ENCODE measurements at places on chromosomes 12 and 14. TPM values are rescaled to one million over a fixed set of nuclear protein-coding genes. Genes with fewer than 3 reads are reported as not detected.

GOLGA3 gene
- total RNA-seq = 108 TPM

B3GNT4 gene
- total RNA-seq = not detected

A2ML1 gene
- total RNA-seq = 0.11 TPM

KRT3 gene
- not detected for total RNA-seq

KRT78 gene
- 0.75 TPM for total RNA-seq

GPR68 gene
- total RNA-seq = 4.1 TPM

MBIP gene
- 10.8 TPM for total RNA-seq

CISTR gene
- not detected for total RNA-seq

PTGES3 gene
- 86.8 TPM for total RNA-seq

GRCh38 chr12:108228746-108229145 is 99.7 kb downstream of the WSCD2 start:
- DNase-seq = no peak
- peaks cover 7% of the 10 kb centered on the region for H3K36me3 ChIP-seq
- H3K27me3 ChIP-seq = no peaks in the 10 kb centered on the region
- no peak overlapping the region for H3K27ac ChIP-seq

- peaks cover 51% of the 10 kb centered on the region for H3K27me3 ChIP-seq
- H3K27ac ChIP-seq = no peak within 1 kb of the TSS
- peaks cover 16% of the 10 kb centered on the region for H3K4me1 ChIP-seq
- DNase-seq = no peak
Observed at GRCh38 chr12:44875954-44876543, at the start of gene NELL2. Gene NELL2 (minus strand): TSS chr12:44876315. CDS start chr12:44875869, 446 bp downstream.

DNA sequence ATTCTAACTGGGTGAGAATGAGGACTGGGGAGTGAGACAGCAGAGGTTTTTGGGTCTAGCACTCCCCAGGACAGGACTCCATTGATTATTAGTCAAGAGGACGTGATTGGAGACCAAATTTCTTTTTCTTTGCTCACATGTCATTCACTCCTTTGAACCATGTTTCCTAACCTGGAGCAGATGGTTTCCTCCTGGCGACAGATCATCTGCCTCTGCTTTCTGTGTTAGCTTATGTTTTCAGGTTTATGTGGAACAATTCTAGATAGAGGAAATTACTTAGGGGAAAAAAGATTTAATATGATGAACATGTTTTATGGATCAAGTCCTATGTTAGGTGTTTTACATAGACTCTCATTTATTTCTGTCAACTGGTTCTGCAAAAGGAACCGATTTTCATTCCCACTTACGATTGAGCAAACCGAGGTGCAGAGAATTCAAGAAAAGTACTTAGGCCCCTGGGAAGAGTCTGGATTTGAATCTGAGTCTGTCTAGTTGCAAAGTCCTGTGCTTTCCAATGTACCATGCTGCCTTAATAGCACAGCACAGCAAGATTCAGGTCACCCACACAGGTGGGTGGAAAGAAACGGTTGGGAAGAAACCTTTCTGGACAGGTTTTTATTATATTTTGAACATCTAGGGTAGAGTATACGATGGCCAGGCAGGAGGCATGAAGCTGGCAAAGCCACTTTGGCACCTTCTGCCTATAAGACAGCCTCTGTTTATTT is 30.8 kb downstream of the SMOC1 start:
- H3K27ac ChIP-seq = no peak overlapping the region
- no peaks in the 10 kb centered on the region for H3K36me3 ChIP-seq
- no peak overlapping the region for H3K4me3 ChIP-seq
- no peak for DNase-seq

DNA sequence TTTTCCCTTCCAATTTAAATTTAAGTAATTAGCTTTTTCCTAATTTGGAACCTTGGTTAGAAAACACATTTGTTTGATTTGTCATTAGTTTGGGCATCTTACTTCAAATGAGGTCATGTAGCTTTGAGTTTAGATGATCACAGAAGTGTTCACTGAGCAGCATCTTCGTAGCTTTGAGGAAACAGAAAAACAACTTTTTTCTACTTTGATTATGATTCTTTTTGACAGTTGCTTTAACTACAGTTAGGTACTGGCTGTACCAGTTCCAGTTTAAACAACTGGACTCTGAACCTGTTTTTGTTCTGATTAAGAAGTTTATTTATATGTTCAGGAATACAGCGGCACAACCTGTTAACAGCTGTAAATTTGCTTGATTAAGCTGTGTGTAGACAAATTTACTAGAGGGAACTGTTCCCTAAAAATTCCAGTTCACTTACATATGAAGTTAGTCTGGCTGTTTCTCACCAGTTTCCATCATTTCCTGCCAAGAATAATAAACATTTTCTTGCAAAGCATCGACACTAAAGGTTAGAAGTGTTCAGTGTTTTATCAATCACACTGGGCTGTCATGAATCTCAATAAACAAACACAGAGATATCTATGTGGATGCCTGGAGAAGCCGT is 191.9 kb downstream of the RAD51B start:
- no peaks in the 10 kb centered on the region for H3K36me3 ChIP-seq
- H3K27me3 ChIP-seq = no peaks in the 10 kb centered on the region
- H3K4me3 ChIP-seq = peak overlapping the region; percentile 28
- peak overlapping the region; percentile 66 for H3K27ac ChIP-seq
- DNase-seq = no peak

- no peak overlapping the region for H3K4me3 ChIP-seq
- H3K27me3 ChIP-seq = no peaks in the 10 kb centered on the region
- peaks cover 95% of the 10 kb centered on the region for H3K36me3 ChIP-seq
- no peak for DNase-seq
- peaks cover 90% of the 10 kb centered on the region for H3K4me1 ChIP-seq
- peak overlapping the region; percentile 20 for H3K27ac ChIP-seq
Observed at GRCh38 chr12:4283512-4284255, 10.1 kb downstream of the CCND2 start.

DNA sequence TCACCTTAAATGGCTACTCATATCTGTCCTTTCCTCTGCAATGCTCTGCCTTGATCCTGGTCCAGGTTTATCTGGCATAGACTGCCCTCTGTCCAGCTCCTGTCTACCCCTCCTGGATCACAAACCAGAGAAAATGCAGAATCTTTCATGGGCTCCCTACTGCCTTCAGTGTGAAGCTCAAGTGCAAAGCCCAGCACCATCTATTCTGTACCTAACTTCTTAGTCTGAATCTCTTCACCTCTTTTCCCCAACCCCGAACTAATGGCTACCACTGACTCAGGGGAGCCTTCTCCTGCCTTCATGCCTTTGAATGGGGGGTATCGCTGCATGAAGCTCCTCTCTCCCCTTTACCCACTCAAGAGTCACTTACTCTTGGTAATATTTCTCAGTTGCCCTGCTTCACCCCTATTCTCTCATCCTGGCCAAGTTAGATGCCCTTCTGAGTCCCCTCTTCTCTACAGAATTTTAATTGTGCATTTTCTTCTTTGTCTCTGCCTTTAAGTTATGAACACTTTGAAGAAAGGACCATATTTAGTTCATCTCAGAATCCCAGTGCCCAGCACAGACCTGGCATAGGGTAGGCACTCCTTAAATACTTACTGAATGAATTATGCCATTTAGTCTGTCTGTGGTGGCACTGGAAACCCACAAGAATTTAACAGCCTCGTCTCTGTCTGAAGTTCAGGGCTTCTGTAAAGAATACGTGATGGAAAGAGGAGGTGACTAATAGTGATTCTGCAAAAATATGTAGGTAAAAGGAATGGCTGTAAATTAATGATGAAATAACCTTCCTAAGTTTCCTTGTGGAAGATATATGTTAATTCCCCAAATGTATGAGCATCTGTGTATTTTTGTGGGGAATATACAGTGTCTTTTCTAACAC is 191.3 kb upstream of the AMIGO2 start:
- no peak overlapping the region for H3K27ac ChIP-seq
- no peaks in the 10 kb centered on the region for H3K27me3 ChIP-seq
- H3K4me1 ChIP-seq = peaks cover 11% of the 10 kb centered on the region
- DNase-seq = peak; percentile 75

- H3K4me3 ChIP-seq = peak overlapping the region; percentile 88
- H3K4me1 ChIP-seq = peaks cover 69% of the 10 kb centered on the region
- H3K27ac ChIP-seq = peak overlapping the region; percentile 96
Observed at GRCh38 chr12:27781680-27782079, 1.6 kb upstream of the MANSC4 start.

DNA sequence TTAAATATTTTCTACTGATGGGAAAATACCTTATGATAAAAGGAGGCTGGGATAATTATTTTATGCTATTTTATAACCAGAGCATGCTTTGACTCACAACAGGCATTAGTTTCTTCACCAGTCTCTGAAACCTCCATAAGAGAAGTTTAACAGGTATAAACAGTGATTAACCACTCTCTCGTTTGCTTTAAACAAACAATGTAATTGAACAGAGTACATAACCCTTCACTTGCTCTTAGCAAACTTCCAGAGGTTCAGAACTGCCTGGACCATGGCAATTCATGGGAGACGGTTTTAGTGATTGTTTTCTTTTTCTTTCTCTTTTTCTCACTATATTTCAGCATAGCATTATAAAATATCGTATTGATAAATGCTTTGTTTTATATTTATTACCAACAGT is 35.3 kb downstream of the CFAP251 start:
- no peak overlapping the region for H3K4me3 ChIP-seq
- DNase-seq = no peak
- H3K36me3 ChIP-seq = no peaks in the 10 kb centered on the region
- H3K4me1 ChIP-seq = no peaks in the 10 kb centered on the region
- H3K27me3 ChIP-seq = no peaks in the 10 kb centered on the region
- H3K27ac ChIP-seq = no peak overlapping the region

DNA sequence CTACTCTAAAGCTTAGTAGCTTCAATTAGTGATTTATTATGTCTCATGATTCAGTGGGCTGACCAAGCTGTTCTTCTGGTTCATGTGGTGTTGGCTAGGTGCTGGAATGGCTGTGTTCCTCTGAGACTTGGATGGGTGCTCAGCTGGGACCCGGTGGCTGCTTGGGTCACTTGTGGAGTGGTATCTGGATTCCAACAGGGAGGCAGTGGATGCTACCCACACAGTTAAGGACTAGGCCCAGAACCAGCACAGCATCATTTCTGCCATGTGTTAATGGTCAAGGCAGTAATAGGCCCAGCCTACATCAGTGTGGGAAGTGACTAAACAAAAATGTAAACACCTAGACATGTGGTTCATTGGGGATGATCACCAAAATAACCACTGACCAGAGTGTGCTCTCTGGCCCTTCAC is 72.2 kb downstream of the FGD4 start:
- H3K27ac ChIP-seq = no peak overlapping the region
- no peaks in the 10 kb centered on the region for H3K27me3 ChIP-seq
- H3K36me3 ChIP-seq = no peaks in the 10 kb centered on the region
- no peak for DNase-seq

- no peak overlapping the region for H3K4me3 ChIP-seq
- no peak for DNase-seq
- no peaks in the 10 kb centered on the region for H3K36me3 ChIP-seq
- H3K27me3 ChIP-seq = no peaks in the 10 kb centered on the region
- no peak overlapping the region for H3K27ac ChIP-seq
- H3K4me1 ChIP-seq = peaks cover 53% of the 10 kb centered on the region
Observed at GRCh38 chr12:116135209-116135930, 142.1 kb downstream of the MED13L start.

- no peaks in the 10 kb centered on the region for H3K27me3 ChIP-seq
- DNase-seq = no peak
- H3K36me3 ChIP-seq = no peaks in the 10 kb centered on the region
- peaks cover 17% of the 10 kb centered on the region for H3K4me1 ChIP-seq
- H3K27ac ChIP-seq = peak overlapping the region; percentile 88
- H3K4me3 ChIP-seq = peak overlapping the region; percentile 100
Observed at GRCh38 chr12:51951843-51952722, 584 bp downstream of the ACVR1B start.

DNA sequence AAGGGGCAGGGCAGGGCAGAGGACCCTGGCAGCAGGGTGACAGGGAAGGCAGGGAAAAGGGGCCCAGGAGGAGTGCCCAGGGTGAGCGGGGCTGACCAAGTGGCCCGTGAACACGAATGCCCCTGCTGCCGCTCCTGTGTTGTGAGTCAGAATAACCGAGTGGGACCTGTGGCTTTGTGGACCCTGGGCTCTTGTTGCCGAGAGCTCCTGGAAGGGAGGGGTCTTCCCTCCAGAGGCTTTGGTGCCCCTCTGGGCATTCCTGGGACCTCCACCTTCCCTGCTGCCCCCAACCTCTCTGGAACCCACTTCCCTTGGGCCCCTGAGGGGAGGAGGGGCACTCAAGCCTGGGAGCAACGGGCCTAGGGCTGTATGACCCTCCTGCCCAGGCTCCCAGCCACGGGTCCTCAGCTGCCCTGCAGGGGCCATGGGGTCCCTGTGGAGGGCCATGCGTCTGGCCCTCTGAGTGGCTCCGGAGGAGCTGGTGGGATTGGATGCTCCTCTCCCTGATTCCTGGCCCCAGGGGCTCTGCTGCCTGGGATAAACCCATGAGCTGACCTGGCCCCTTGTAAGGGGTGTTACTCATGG is 319.4 kb downstream of the TMEM121 start:
- H3K27me3 ChIP-seq = no peaks in the 10 kb centered on the region
- no peak for DNase-seq
- H3K27ac ChIP-seq = no peak overlapping the region
- H3K36me3 ChIP-seq = no peaks in the 10 kb centered on the region
- no peak overlapping the region for H3K4me3 ChIP-seq

GRCh38 chr12:11026118-11026517 is 3.7 kb upstream of the TAS2R19 start:
- no peak overlapping the region for H3K27ac ChIP-seq
- peaks cover 9% of the 10 kb centered on the region for H3K36me3 ChIP-seq
- DNase-seq = no peak
- H3K27me3 ChIP-seq = no peaks in the 10 kb centered on the region
- no peak overlapping the region for H3K4me3 ChIP-seq

GRCh38 chr14:99689266-99690236 is 5.5 kb downstream of the CYP46A1 start:
- no peak overlapping the region for H3K27ac ChIP-seq
- H3K4me1 ChIP-seq = peaks cover 6% of the 10 kb centered on the region
- no peaks in the 10 kb centered on the region for H3K27me3 ChIP-seq
- H3K4me3 ChIP-seq = no peak overlapping the region
- no peak for DNase-seq

GRCh38 chr12:113457185-113457584 is 14.5 kb downstream of the LHX5 start:
- no peaks in the 10 kb centered on the region for H3K4me1 ChIP-seq
- H3K27me3 ChIP-seq = no peaks in the 10 kb centered on the region
- no peak overlapping the region for H3K4me3 ChIP-seq
- no peak overlapping the region for H3K27ac ChIP-seq
- no peaks in the 10 kb centered on the region for H3K36me3 ChIP-seq

GRCh38 chr14:96265383-96266095 is 9.5 kb downstream of the BDKRB1 start:
- H3K27ac ChIP-seq = no peak overlapping the region
- peaks cover 37% of the 10 kb centered on the region for H3K4me1 ChIP-seq
- no peak overlapping the region for H3K4me3 ChIP-seq

- peak within 1 kb of the TSS; percentile 93 for H3K4me3 ChIP-seq
- peak; percentile 98 for DNase-seq
- H3K4me1 ChIP-seq = peaks cover 39% of the 10 kb centered on the region
- H3K27me3 ChIP-seq = no peaks in the 10 kb centered on the region
- no peaks in the 10 kb centered on the region for H3K36me3 ChIP-seq
- peak within 1 kb of the TSS; percentile 99 for H3K27ac ChIP-seq
Observed at GRCh38 chr12:100142851-100143559, at the start of gene BLTP3B. Gene BLTP3B (minus strand): TSS chr12:100142874. CDS start chr12:100142635, 239 bp downstream.

DNA sequence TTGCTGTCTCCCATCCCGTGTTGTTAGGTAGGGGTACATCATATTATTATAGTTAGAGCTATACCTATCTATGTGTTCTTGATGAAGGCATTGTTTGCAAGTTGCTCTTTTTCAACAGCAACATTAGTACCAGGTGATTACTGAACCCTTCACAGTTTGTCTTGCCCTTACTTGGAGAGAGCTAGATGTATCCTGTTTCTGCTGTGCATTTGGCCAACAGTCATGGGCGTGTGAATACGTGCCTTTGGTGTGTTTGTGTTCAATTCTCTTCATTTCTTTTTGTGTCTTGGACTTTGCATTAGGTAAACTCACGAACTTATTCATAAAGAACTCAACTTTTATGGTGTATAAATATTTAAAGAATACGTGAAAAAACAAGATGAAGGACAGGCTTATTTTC is 14.3 kb downstream of the ARF6 start:
- no peak overlapping the region for H3K4me3 ChIP-seq
- H3K27me3 ChIP-seq = no peaks in the 10 kb centered on the region
- no peaks in the 10 kb centered on the region for H3K36me3 ChIP-seq
- H3K4me1 ChIP-seq = no peaks in the 10 kb centered on the region
